ENCODE measurements at places on chromosomes 12 and 14.

DNA sequence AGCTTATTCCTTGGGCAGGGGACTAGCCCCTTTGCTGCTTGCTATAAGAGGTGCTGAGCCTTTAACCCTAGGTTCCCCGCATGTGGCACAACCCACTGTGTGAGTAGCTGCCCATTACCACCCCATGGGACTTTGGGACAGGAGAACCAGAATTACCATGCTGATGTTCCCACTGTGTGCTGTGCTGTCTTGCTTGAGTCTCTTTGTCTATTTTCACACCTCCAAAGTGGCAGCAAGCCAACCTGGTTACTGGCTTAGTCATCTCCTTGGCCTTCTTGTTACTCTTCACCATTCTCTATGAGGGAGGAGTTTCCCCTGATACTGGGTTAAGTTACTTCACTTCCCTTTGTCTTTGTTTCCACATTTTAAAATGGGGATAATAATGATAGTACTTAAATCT, 73.4 kb upstream of the ETV6 start:
- no peak for DNase-seq

GRCh38 chr12:46472893-46473633, 100.5 kb upstream of the SLC38A2 start:
- no peak for DNase-seq

- no peak for DNase-seq
These were observed 79.1 kb upstream of the EEA1 start for GRCh38 chr12:93008044-93008778.

DNA sequence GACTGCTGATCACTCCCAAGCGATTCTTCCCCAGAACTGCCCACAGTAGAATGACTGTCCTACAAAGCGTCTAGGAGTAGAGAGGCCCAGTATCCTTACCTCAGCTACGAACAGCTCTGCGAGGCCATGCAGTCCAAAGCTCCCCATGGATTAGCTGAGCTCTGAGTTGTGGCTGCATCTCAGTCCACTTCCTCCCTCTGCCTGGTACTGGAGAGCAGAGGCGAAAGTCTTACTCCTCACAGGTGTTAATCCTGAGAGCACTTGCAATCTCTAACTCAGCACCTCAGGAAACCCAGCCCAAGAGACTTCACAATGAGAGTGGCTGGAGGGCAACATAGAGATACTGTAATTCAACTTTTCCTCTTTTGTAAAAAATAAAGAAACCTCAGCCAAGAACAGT, 493.1 kb downstream of the BCAT1 start:
- no peak for DNase-seq

DNA sequence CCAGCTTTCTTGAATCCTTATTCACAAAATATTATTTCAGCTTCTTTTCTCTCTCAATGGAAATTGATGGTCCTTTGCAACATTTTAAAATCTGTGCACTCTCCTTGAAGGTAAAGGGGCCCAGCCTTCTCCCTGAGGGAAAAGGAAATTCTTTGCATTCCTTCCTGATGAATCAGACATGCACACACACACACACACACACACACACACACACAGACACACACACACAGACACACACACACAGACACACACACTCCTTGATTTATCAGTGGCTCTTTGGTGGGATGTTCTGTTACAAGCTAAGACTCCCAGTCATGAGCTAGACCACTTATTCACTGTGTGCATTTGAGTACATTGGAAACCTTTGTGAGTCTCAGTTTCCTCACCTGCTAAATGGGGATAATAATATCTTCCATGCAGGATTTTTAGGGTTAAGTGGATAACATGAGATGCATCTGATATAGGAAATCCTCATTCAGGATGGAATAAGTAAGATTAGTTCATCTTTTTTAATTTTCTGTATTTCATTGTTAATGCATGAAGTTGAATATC, 45.1 kb upstream of the HMGA2 start:
- no peak for DNase-seq

GRCh38 chr12:76462668-76463224, 96.8 kb downstream of the OSBPL8 start:
- DNase-seq: no peak

DNA sequence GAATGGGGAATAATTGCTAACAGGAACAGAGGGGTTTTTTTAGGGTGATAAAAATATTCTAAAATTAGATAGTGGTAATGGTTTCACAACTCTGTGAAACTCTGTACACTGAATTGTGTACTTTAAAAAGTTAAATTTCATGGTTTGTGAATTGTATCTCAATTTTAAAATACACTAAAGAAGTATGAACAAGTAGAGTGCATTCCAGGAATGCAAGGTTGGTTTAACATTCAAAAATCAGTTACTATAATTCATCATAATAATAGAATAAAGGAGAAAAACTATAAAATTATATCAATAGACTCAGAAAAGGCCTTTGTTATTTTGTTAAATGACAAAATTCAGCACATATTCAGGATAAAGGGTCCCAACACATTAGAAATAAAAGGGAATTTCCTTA, 11.1 kb upstream of the BATF start:
- no peak for DNase-seq

DNA sequence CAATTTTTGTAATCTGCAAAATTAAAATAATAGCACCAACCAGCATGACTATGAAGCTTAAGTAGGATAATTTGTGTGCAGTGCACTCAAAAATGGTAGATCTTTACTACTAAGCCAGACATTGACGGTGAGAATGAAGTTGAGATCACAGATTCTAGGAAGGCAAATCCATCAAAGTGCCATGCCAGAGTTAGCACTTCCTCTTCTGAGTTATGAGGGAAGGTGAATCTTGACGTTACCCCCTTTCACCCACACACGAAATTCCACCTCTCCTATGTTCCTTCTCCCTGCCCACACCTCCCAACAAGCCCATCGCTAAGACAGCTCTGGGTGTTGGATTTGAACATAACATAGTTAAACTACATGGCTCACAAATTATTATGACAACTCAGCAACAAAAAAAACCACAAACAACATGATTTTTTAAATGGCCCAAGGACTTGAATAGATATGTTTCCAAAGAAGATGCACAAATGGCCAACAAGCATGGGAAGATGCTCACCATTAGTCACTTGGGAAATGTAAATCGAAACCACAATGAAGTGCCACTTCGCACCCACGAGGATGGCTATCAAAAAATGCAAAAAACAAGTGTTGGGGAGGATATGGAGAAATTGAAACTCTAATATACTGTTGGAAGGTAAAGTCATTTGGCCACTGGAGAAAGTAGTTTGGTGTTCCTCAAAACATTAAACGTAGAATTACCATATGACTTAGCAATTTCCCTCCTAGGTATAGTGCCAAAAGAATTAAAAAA, 119.3 kb upstream of the RAP1B start:
- DNase-seq: no peak

DNA sequence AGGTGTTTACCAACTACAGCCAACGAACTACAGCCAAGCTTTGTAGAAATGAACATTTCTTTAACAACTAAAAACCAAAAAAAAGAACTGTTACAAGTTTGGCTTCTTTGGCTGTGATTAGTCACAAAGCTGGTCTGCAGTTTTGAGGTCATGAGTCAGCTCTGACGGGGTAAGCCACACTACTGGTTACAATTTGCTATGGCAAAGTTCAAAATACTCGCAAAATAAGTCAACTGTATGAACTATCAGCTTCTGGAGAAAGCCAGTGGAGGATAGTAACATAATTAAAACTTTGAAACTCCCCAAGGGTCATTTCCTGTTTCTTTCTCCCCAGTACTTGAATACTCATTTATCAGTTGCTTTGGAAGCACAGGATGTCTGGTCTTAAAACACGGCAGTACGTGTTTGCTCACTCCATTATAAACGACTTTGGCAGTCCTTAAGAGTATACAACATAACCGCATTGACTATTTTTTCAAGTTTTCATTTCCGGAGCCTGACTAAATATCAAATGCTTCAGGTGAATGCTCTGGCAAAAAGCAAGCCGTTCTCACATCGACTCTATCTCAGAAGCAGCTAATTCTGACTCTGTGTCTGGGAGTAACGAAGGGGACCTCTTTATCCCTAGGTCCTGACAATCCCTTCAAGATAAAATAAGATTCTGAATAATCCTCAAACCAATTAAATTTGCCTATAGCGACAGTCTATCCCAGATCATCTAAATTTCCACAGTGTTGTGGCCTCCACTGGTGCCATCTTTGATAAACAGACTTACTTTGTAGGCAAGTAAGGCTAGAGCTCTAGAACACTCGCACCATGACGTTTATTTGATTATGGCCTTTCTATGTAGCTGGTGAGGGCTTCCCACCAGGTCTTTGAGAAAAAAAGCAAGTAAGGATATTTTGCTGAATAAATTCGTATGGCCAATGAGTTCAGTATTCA, 10.6 kb downstream of the PHLDA1 start:
- DNase-seq: no peak

DNA sequence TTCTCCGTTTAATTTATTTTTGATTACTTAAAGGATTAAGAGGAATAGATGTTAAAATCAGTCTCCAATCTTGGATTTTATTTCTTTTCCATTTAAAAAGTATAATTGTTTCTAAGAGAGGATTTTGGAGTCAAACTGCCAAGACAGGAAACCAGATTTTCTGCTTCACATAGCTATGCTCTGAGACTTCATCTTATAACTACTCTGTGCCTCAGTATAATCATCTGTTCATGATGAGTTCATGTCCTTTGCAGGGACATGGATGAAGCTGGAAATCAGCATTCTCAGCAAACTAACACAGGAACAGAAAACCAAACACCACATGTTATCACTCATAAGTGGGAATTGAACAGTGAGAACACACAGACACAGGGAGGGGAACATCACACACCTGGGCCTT, 9.0 kb upstream of the TAS2R31 start:
- no peak for DNase-seq

GRCh38 chr14:83470959-83471695, 1937.5 kb upstream of the SEL1L start:
- no peak for DNase-seq

DNA sequence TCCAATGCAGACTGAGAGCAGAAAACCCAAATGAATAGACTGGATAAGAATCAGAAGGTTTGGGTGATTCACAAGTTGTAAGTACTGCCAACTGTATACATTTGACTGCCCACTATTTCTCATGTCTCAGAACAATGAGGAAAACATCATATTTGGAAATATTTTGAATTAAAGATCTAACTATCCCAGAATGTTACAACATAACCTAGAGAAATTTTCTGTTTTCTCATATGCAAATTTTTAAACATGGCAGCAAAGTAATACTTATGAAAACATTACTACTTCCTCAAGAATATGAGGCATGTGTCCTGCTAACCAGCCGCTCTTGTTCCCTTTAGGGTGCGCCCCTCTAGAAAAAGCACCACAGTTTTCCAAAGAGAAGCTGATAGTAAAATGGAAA, 179.9 kb downstream of the PTPRO start:
- DNase-seq: no peak

DNA sequence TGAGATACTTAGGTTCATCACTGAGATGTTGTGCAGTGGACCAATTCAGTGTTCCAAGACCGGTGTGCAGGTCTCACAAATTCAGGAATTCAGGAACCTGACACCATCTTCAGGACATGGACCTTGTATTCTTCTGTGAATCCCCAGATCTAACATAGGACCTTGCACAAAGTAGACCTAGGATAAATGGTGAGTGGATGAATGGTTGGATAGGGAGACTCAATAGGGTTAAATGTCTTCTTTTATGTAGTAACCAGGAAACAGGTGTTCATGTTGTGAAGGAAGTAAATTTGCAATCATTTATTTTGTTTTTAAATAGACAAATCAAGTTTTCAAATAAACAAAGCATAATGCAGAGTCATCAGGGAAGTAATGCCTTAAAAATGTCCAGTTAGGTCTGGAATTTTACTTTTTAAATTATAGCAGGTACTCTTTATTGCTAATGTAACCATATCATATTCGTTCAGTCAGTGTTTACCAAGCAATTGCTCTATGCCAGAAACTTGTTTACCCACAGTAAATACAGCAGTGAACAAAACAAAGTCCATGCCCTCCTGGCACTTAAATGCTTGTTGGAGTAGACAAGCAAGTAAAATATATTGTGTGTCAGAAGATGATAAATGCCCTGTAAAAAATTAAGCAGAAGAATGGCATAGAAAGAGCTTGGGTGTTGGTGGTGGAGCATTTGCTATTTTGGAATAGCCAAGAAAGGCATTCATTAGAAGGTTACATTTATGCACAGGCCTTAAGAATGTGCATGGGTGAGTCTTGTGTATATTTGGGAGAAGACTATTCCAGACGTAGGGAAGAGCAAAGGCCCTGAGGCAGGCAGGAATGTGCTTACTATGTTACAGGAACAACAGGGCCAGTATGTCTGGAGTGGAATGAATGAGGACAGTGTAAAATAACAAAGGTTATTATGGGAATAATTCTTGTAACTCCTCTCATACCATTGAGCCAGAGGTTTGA, 26.3 kb downstream of the RXYLT1 start:
- no peak for DNase-seq

DNA sequence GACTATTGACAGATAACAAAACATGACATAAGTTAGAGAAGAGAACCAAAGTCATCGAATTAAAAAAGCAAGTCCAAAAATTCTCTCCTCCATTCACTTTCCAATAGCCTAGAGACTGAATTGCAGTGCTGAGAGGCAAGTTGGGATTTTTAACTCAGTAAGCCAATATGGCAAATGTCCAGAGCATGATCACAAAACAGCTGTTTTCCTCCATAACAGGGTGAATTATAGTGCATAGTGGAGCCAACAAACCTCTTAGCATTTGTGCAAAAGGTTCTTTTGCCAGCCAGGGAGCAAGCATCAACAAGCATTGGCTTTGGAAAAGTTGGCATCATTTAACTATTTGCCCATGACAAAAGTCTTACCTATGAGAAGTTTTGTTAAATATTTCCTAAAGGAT, 458.8 kb upstream of the NOVA1 start:
- DNase-seq: no peak

GRCh38 chr12:64480148-64480547, 28.2 kb downstream of the TBK1 start:
- no peak for DNase-seq

GRCh38 chr14:92937051-92937937, 14.3 kb downstream of the CHGA start:
- DNase-seq: no peak

- no peak for DNase-seq
These were observed 151.5 kb downstream of the PLXNC1 start for GRCh38 chr12:94299846-94300245.

GRCh38 chr12:11015775-11016430, 6.5 kb downstream of the TAS2R19 start:
- DNase-seq: no peak

- DNase-seq: no peak
These were observed 717 bp downstream of the PPHLN1 start for GRCh38 chr12:42326541-42327226.

- DNase-seq: no peak
These were observed 202.2 kb downstream of the EXOC5 start for GRCh38 chr14:57066463-57066862.

- no peak for DNase-seq
These were observed 166.7 kb downstream of the ALG10 start for GRCh38 chr12:34188974-34189373.
